ENCODE measurements at places on chromosomes 11 and 22.

DNA sequence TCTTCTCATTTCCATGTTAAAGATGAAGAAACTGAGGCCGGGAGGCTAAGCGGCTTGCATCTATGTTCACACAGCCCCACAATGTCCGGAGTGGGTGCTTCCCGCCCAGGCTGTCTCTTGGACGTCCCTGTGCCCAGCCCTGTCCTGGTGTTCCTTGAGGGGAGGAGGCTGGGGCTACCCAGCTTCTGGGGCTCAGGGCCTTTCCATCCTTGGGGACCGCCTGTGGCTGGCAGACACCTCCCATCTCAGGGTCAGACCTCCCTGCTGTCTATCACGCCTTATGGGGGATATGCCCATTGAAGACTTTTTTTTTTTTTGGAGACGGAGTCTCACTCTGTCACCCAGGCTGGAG lies 95.5 kb downstream of the WNT7B start:
- no peak for DNase-seq

DNA sequence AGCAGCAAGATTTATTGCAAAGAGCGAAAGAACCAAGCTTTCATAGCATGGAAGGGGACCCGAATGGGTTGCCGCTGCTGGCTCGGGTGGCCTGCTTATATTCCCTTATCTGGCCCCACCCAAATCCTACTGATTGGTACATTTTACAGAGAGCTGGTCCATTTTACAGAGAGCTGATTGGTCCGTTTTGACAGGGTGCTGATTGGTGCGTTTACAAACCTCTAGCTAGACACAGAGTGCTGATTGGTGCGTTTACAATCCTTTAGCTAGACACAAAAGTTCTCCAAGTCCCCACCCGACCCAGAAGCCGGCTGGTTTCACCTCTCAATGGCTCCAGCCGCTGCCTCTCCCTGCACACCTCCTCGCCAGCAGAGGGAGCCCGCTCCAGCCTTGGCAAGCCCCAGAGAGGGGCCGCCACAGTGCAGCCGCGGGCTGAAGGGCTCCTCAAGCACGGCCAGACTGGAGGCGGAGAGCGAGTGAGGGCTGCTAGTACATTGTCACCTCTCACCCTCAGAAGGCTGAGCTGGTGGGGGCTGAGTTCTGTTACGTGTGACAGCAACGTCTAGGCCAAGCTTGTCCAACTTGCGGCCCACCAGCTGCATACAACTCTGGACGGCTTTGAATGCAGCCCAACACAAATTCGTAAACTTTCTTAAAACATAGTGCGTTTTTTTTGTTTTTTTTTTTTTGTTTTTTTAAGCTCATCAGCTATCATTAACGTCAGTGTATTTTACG lies 8.7 kb downstream of the PTH start:
- no peak for DNase-seq

DNA sequence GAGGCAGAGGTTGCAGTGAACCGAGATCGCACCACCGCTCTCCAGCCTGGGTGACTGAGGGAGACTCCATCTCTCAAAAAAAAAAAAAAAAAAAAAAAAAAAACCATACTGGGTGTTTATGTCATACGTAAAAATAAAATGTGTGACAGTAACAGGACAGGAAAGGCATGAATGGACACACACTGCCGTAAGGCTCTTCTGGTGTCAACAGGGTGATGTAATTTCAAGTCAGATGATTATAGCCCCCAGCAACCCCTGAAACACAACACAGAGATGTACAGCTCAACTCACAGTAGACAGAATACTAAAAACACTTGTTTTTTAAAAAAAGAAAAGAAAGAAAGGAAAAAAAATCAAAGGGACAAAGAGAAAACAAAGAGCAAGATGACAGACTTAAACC lies 22.2 kb downstream of the SBF1 start:
- no peak for DNase-seq

- DNase-seq: no peak
Observed at GRCh38 chr11:117489999-117490679, 162.5 kb downstream of the CEP164 start.

DNA sequence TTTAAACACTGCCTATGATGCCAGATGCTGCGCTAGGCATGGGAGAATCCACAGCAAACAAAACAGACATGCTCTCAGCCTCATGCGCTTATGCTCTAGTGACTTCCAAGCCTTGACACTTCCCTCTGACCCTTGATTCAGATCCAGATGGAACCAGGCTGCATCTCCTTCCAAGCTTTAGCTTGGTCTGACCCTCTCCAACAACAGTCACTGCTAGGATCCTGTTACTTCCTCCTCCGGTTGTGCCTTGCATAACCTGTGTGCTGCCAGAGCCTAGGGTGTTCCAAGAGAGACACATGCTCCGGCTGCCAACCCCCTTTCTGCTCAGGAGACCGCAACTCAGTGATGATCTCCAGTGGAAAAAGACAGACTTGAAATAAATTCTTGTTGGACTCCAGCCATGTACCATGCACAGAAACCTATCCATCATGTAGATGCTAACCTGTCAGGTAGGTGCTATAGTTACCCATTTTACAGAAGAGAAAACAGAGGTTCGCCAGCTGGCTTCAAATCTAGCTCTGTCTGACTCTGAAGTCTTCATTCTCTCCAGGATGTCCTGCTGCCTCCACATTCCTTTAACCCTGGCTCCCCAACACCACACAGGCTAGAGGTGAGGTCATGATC lies 136.3 kb upstream of the TEAD1 start:
- DNase-seq: no peak

DNA sequence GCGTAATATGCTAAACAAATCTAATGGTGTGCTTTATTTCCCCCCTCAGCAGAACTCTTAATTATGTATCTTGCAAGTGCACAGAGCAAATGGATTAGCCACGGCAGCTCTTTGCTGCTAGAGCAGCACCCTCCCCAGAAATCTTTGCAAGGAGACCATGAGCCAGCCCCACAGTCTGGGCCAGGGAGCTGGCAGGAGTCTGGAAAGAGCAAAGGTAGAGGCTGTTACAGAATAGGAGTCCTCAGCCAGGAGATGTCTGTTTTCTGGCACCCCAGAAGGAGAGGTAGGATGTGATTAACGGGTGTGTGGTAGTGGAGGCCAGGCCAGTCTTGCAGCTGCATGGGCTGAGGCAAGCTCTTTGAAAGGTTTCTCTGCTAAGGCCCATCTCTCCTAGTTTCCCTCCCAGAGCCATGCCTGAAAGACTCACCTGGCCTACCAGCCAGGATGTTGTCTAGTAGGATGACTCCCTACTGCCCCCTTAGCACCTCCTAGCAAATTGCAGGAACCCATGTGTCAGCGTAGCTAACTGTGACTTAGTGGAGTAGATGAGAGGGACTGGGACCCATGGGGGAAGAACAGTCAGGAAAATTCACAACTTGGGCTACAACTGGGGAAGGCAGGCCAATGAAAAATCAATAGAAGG lies 557.2 kb downstream of the BUD13 start:
- no peak for DNase-seq
